ENCODE measurements at places on chromosomes 13 and 19.

- peak overlapping the region; percentile 24 for H3K4me3 ChIP-seq
- no peak for DNase-seq
- peaks cover 3% of the 10 kb centered on the region for H3K27me3 ChIP-seq
- peaks cover 25% of the 10 kb centered on the region for H3K36me3 ChIP-seq
Observed at GRCh38 chr13:110746438-110746837, 32.9 kb downstream of the ING1 start.

DNA sequence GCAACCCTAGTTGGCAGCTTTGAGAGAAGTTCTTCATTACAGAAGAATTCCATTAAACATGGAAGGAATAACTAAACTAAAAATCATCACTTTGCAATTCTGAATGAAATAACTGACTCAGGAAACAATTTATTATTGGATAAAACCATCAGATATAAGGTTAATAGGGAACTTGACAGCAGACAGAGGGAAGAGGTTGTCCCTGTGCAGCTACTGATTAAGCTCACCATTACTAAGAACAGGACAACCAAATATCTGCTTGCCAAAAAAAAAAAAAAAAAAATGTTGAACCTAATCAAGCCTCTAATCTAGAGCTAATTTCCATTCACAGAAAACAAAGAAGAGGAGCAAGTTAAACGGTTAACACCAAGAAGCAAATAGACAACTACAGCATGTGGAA is 12.8 kb downstream of the N4BP2L2 start:
- H3K4me1 ChIP-seq, result no peaks in the 10 kb centered on the region
- H3K4me3 ChIP-seq, result no peak overlapping the region
- H3K36me3 ChIP-seq, result peaks cover 77% of the 10 kb centered on the region
- H3K27ac ChIP-seq, result no peak overlapping the region
- H3K27me3 ChIP-seq, result no peaks in the 10 kb centered on the region
- DNase-seq, result no peak

DNA sequence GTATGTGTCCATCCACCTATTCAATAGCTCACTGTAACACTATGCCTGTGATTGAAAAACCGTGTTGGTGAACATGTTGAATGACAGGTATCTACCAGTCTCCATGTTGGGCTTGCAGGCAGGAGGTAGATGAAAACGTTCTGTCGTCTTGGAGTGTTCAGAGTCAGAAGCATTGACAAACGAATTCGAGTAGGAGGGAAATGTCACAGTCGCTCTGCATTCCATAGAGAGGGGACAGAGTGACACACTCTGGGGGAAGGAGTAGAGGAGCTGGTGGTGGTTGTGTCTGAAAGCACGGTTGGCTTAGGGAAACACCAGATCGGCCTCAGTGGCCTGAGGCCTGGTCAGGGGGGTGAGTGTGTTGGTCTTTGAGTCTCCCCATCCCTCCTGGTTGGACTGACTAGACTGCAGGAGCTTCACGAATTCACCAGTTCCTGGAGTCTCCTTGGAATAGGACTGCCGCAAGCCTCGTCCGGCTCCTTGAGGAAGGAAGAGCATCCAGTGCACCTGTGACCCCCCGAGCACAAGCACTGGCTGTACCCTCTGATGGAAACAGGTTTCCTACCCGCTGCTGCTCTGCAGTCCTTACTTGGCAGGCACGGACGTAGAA is 105.0 kb upstream of the C1QTNF9B start:
- DNase-seq, result no peak
- peaks cover 11% of the 10 kb centered on the region for H3K27me3 ChIP-seq
- H3K27ac ChIP-seq, result no peak overlapping the region
- H3K4me3 ChIP-seq, result no peak overlapping the region

GRCh38 chr19:47781590-47782262 is 3.2 kb downstream of the SELENOW start:
- no peak overlapping the region for H3K4me3 ChIP-seq
- peaks cover 25% of the 10 kb centered on the region for H3K4me1 ChIP-seq
- peaks cover 3% of the 10 kb centered on the region for H3K27me3 ChIP-seq
- peak overlapping the region; percentile 74 for H3K27ac ChIP-seq
- DNase-seq, result no peak

DNA sequence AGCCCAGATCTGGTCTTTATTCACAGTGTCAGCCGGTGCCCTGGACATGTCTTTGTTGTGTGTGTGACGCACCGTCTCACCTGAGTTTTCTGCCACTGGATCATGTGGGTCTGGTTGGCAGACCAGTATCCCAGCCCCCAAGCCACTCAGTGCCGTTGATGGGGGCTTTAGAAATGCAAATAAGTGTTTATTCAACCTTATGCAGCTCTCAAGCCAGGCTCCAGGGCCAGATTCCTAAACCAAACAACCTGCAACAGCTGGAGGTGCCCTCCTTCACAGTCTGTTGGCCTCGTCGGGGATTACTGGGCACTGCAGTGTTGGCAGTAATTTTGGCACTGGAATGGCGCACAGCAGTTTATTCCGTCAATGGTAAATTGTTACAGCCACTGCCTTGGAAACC is 21.6 kb downstream of the FAM124A start:
- H3K4me3 ChIP-seq, result no peak overlapping the region
- no peak overlapping the region for H3K27ac ChIP-seq
- no peak for DNase-seq
- H3K36me3 ChIP-seq, result no peaks in the 10 kb centered on the region
- H3K27me3 ChIP-seq, result peaks cover 45% of the 10 kb centered on the region
- peaks cover 16% of the 10 kb centered on the region for H3K4me1 ChIP-seq

DNA sequence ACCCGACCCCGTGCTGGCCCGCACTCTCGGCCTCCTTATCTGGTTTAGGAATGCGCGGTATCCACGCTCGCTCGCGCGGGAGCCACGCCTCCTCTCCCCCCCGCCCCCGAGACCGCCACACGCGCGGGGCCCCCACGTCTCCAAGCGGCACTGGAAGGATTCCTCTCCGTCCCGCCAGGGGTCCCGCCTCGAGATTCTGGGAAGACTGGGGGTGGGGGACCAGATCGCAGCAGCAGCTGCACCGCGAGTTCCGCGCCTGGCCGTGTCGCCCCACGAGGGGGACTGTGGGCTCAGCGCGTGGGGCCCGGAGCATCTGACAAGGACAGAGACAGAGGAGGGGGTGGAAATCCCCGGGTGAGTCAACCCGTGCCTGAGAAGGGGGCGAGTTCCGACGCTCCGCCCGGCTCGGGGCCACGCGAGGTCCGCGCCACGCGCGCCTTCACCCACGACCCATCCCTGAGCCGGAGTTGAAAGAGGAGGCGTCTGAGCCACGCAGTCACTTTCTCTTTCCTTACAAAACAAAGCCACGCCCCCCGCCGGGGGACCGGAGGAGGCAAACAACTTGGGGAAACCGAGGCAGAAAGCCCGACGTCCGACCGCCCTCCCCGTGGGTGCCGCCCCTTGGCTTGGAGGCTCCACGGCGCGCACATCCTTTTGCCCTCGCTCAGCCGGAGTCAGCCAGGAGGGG is 814 bp downstream of the S1PR2 start:
- H3K4me1 ChIP-seq, result peaks cover 41% of the 10 kb centered on the region
- DNase-seq, result peak; percentile 79
- H3K27me3 ChIP-seq, result no peaks in the 10 kb centered on the region
- H3K27ac ChIP-seq, result no peak overlapping the region
- H3K4me3 ChIP-seq, result peak overlapping the region; percentile 86

DNA sequence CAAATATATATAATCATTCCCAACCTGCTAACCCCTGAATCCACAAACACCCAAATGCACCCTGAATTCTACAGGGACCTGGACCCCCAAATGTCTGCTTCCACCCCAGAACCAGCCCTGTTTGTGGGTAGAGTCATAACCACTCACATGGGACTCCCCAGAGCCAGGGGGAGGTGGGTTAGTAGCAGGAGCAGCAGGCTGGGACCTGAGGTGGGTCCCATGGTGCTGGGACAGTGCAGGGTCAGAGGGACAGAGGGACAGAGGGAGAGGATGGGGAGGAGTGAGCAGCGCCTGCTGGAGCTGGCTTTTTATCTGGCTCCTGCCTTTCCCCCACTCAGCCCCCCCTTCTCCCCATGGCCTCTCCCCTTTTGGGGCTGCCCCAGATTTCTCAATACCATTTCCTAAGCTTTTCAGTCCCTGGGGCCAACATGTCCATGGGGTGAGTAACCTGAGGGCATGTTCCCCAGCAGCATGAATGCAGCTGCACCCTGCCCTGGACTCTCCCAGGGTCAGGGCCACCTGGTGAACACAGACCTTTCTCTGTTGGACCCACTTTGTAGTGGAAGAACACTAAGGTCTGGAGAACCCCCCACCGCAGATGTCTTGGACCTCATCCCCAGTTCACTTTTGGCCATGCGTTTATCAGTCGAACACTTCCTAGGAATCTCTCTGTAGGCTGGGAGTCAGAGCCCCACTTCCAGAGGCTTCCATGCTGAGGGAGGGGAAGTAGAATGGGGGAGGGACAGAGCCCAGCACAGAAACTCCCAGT is at the start of gene C3:
C3 (minus strand) TSS at position 282 of the 769 bp plus-strand sequence; CDS start at position 221, 61 bp downstream.
- H3K27me3 ChIP-seq, result peaks cover 39% of the 10 kb centered on the region
- DNase-seq, result no peak
- H3K27ac ChIP-seq, result peak within 1 kb of the TSS; percentile 19
- H3K36me3 ChIP-seq, result no peaks in the 10 kb centered on the region
- no peak within 1 kb of the TSS for H3K4me3 ChIP-seq

DNA sequence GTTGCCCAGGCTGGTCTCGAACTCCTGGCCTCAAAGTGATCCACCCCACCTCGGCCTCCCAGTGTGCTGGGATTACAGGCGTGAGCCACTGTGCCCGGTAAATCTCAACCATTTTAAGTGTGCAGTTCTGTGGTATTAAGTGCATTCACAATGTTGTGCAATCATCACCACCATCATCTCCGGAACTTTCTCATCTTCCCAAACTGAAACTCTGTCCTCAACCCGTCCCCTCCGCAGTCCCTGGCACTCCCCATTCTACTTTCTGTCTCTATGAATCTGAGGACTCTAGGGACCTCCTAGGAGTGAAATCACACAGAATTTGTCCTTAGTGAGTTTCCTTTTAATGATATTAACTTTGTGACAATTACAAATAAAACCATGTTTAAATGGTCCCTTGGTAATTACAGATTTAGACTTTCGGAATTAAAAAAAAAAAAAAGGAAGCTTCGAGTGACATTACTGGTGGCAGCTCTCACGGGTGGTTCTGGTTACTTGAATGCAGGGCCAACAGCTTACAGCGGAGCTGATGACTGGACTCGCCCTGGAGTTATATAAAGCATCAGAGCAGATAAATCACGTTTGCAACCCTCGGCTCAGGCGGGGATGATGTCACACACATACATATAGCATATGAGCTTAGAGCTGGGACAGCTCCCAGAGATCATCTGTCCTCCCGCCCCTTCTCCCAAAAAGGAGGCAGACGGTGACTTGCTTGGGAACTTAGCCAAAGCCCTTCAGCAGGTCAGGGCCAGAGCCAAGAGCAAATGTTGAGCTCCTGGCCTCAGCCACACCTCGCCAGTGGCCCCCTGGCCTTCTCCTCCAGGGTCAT is 89.8 kb downstream of the ZNF557 start:
- peak overlapping the region; percentile 22 for H3K27ac ChIP-seq
- no peak for DNase-seq
- H3K4me3 ChIP-seq, result no peak overlapping the region
- peaks cover 2% of the 10 kb centered on the region for H3K27me3 ChIP-seq

DNA sequence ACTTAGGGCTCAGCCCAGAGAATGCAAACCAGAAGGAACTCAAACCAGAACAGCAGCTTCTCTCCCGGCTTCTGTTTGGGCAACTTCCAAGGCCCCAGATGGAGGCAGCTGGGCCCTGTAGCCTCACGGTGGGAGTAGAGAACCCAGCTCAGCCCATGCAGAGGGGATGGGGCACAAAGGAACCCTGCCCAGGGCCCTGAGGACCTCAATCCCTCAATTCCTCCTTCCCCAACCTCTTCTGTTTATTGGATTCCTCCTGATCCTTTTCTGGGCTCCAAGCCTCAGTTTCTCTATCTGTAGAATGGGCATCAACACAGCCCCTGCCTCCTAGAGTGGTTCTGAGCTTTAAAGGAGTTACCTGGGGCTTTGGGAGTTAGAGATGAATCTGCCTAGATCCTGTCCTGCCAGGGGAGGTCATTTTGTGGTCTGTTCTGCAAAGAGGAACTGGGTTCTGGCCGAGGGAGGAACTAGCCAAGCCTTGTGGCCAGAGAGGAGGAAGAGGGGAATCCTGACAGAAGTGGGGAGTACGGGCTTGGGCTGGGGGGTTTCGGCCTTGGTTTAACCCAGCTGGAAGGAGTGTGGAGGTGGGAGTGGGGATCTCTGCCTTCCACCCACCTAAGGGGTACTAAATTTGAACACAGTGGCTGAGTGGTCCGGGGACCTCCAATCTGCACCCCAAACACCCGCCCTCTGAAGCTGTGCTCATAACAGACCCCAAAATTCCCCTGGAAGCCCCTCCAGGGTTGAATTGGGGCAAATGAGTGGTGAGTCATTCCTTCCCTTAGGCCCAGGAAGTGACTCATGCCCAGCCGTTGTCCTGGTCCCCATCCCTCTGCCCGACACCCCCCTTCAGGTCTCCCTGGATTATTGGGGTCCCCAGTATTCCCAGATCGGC is 2.7 kb downstream of the ADGRE5 start:
- H3K27me3 ChIP-seq, result no peaks in the 10 kb centered on the region
- H3K27ac ChIP-seq, result peak overlapping the region; percentile 46
- no peak overlapping the region for H3K4me3 ChIP-seq

GRCh38 chr13:78372581-78372980 is 230.8 kb downstream of the POU4F1 start:
- H3K36me3 ChIP-seq, result no peaks in the 10 kb centered on the region
- peaks cover 4% of the 10 kb centered on the region for H3K27me3 ChIP-seq
- H3K4me3 ChIP-seq, result no peak overlapping the region
- H3K4me1 ChIP-seq, result peaks cover 5% of the 10 kb centered on the region
- DNase-seq, result no peak

GRCh38 chr13:40208517-40208916 is 457.9 kb downstream of the FOXO1 start:
- no peaks in the 10 kb centered on the region for H3K4me1 ChIP-seq
- DNase-seq, result no peak
- H3K27me3 ChIP-seq, result peaks cover 3% of the 10 kb centered on the region
- no peak overlapping the region for H3K4me3 ChIP-seq

DNA sequence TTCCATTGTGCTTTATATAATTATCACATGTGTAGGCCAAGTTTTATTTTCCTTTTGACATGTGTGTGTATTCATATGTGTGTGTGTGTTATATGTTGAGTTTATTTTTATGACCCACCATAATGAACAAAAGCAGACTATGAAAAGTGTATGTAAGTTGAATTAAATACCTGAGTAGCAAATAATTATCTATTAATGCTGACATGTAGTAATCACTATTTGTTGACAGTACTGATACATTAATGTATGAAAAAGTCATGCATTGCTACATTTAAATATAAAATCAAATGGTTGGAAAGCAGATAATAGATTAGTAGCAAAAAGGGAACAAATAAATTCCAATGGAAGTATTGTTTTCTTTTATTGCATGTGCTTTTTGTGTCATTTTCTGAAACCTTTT is 1948.5 kb upstream of the PCDH20 start:
- H3K4me1 ChIP-seq, result no peaks in the 10 kb centered on the region
- H3K36me3 ChIP-seq, result no peaks in the 10 kb centered on the region
- no peak for DNase-seq
- no peak overlapping the region for H3K4me3 ChIP-seq

- H3K4me1 ChIP-seq, result peaks cover 14% of the 10 kb centered on the region
- H3K27ac ChIP-seq, result no peak overlapping the region
- no peak for DNase-seq
- H3K4me3 ChIP-seq, result no peak overlapping the region
- no peaks in the 10 kb centered on the region for H3K36me3 ChIP-seq
- H3K27me3 ChIP-seq, result peaks cover 4% of the 10 kb centered on the region
Observed at GRCh38 chr19:33399745-33400681, 26.5 kb downstream of the CEBPG start.

All from nephron progenitor cell (in vitro differentiated cells).